ENCODE measurements at places on chromosomes 1 and 21. TPM values are rescaled to one million over a fixed set of nuclear protein-coding genes. Genes with fewer than 3 reads are reported as not detected.

GRCh38 chr1:86537928-86538695 is 8.8 kb upstream of the CLCA4 start:
- H3K36me3 ChIP-seq, result no peaks in the 10 kb centered on the region
- H3K27me3 ChIP-seq, result peaks cover 55% of the 10 kb centered on the region
- DNase-seq, result no peak

The OR14I1 gene
- not detected for total RNA-seq

- H3K27ac ChIP-seq, result no peak overlapping the region
- peaks cover 4% of the 10 kb centered on the region for H3K36me3 ChIP-seq
- no peak overlapping the region for H3K4me3 ChIP-seq
- H3K4me1 ChIP-seq, result peaks cover 12% of the 10 kb centered on the region
- DNase-seq, result no peak
- no peaks in the 10 kb centered on the region for H3K27me3 ChIP-seq
These were observed 14.7 kb downstream of the TMCO1 start for GRCh38 chr1:165753934-165754333.

The KRTAP21-2 gene
- not detected for total RNA-seq

DNA sequence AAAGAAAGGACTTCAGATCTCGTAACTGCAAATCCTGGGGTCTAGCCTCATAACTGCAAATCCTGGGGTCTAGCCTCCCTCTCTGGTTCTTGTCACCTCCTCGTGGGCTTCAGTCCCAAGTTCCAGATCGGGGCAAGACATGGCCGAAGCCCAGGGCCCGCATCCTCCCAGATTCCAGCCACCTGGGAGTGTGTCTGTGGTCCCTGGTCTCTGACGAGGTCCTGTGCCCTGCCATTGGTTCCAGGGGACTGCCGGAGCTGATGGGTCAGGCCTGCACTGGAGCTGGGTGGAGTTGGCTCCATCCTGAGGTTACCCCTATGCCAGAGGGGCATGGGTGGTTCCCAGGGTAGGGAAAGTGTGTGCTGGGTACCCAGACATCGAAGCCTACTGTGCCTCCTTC is 17.7 kb upstream of the C1orf174 start:
- DNase-seq, result no peak
- no peaks in the 10 kb centered on the region for H3K36me3 ChIP-seq
- H3K4me3 ChIP-seq, result no peak overlapping the region
- peaks cover 16% of the 10 kb centered on the region for H3K27me3 ChIP-seq
- peaks cover 4% of the 10 kb centered on the region for H3K4me1 ChIP-seq
- no peak overlapping the region for H3K27ac ChIP-seq

Data from T-helper 17 cell (primary cell).